ENCODE measurements at places on chromosomes 4 and X. TPM values are rescaled to one million over a fixed set of nuclear protein-coding genes. Genes with fewer than 3 reads are reported as not detected.

Gene CCNB3
- 0.65 TPM for total RNA-seq

Gene VCX3B
- not detected for total RNA-seq

Gene SERTM2
- total RNA-seq = 0.15 TPM

Gene TMPRSS11A
- total RNA-seq = not detected

Gene ITIH6
- 0.06 TPM for total RNA-seq

Gene SSX3
- not detected for total RNA-seq

Gene DUX4
- not detected for total RNA-seq

Gene EGFL6
- total RNA-seq = 0.38 TPM

Gene S100G
- not detected for total RNA-seq

Gene KLHL34
- 0.29 TPM for total RNA-seq

Gene GDI1
- total RNA-seq = 83.5 TPM

Gene RBBP7
- 82.6 TPM for total RNA-seq

Gene BEX1
- 1.1 TPM for total RNA-seq

Gene QRFPR
- total RNA-seq = not detected

Gene ELMOD2
- total RNA-seq = 8.3 TPM

Gene FAM47A
- total RNA-seq = not detected

Gene TMEM154
- 139 TPM for total RNA-seq

Gene SMIM31
- not detected for total RNA-seq

Gene RAI2
- 3.9 TPM for total RNA-seq

Gene LRIT3
- not detected for total RNA-seq

Gene SSX4
- not detected for total RNA-seq

Gene FHDC1
- 25.6 TPM for total RNA-seq

Gene ZDHHC15
- total RNA-seq = 1.9 TPM

Gene ABCB7
- 47.3 TPM for total RNA-seq

Gene CENPI
- total RNA-seq = 0.46 TPM

Gene ADAM29
- total RNA-seq = not detected
